ENCODE measurements at places on chromosomes 11 and 22.

DNA sequence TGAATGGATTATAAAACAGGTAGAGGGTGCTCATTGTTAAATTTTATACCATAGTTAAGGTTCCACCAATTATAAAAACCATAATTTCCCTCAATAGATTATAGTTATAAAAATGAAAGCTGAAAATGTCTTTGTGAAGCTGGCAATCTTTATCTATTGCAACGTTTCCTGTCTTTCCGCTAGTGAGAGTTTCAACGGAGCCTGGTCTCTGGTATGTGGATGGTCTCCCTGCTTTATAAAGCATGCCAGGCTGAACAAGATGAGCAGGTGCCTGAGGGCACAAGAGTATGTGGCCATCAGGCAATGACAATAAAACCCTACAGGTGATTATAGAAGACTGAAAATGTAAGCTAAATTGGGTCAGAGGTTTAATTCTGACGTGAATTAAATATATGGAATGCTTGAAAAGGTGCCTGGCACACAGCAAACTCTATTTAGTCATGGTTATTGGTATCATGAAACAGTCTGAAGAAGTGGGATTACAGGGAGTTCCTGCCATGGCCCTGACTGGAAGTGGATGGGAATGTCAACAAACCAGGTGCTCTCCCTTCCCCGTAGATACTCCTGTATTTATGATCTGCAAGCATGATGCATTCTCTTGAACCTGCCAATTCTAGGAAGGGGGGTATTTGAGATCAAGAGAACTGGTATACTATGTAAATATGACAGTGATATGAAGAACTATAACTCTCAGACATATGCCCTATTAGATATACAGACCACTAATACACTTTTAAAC lies 115.7 kb downstream of the ENTHD1 start:
- DNase-seq: peak; percentile 13

DNA sequence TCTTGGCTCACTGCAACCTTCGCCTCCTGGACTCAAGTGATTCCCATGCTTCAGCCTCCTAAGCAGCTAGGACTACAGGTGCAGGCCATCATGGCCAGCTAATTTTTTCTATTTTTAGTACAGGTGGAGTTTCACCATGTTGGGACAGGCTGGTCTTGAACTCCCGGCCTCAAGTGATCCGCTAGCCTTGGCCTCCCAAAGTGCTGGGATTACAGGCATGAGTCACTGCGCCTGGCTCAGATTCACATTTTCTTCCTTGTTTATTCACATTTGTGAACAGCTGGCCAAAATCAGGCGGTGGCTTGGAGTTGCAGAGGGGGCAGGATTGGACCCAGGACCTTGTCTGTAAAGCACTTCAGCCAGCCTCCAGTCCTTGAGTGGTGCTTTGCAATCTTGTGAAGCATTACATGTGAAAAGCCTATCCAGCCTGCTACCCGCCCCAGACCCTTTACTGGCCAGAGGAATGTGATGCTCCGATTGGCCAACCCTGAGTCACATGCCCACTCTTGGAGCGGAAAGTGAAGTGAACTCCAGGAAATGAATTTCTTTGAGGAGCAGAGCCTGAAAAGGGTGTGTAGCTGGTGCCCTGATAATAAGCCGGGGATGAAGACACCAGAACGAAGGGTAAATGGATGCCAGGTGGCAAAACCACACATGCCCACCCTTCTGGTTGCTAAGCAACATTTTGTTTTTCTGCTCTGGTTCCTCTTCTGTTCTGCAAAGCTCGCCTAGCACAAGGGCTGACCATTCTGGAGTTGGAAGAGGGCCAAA lies 62.6 kb upstream of the PTPRJ start:
- DNase-seq: peak; percentile 100

DNA sequence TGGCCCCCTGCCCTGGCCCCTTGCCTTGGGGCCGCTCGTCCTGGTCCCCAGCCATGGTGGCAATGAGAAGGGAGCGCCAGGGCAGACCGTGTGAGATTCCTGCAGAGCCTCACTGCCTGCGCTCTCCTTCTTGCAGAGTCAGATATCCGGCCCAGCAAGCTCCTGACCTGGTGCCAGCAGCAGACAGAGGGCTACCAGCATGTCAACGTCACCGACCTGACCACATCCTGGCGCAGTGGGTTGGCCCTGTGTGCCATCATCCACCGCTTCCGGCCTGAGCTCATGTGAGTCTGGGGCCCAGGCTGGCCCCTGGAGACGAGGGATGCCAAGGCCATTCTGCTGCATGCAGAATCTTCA lies 114.1 kb downstream of the MICAL2 start:
- no peak for DNase-seq

DNA sequence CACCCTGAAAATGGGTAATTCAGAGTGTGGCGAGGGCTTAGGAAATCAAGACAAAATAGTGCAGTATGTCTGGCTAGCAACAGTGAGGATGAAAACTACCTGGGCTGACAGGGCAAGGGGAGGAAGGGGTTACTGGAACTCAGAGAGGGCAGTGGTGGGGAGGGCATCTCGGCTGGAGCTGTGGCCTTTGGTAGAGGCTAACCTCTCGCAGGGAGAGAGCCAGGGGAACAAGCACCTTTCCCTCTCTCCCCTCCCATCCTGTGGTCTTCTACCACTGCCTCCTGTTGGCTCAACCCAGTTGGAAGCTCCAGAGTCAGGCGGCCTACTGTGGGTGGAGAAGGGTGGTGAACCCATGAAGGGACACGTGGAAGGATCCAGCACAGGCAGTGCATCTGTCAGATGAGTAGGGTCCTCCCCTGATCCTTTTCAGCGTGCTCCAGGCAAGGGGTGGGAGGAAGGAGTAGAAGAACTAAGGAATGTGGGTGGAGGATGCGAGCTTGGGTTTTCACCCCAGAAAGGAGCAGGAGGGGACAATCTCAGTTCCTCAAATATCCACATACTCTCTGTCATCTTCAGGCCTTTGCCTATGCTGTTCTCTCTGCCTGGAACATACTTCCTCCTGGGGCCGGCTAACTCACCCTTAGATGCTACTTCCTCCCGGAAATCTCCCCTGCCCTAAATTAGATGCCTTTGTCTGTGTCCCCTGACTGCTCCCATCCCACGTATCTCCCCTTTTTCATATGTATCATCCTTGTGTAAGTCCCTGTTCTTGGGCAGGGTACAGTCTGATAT lies 6.2 kb upstream of the KCNE3 start:
- no peak for DNase-seq

DNA sequence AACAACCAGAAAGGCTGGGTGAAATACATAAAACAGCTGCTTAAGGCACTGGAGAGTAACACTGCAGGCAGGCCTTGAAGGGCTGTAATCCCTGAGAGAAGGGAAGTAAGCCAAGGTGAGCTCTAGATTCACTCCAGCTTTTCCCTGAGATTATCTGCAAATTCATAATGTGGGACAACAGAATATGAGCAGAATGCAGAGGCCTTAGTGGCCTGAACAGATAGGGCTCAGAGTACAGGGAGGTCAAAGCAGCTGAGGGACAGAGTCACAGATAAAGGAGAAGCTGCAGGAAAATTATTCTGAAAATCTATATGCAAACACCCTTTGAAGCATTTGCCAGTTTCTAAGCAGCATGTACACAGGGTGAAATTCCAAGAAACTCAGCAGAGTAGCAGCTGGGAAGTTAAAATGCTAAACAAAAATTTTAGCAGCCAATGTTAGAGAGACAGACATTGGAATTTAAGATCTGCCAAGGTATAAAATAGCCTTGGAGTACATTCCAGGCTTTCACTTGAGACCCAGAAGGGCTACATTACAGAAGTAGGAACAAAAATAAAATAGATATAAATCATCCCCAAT lies 48.1 kb upstream of the CWF19L2 start:
- no peak for DNase-seq

GRCh38 chr11:70089631-70090030 lies 11.5 kb downstream of the ANO1 start:
- DNase-seq: no peak

DNA sequence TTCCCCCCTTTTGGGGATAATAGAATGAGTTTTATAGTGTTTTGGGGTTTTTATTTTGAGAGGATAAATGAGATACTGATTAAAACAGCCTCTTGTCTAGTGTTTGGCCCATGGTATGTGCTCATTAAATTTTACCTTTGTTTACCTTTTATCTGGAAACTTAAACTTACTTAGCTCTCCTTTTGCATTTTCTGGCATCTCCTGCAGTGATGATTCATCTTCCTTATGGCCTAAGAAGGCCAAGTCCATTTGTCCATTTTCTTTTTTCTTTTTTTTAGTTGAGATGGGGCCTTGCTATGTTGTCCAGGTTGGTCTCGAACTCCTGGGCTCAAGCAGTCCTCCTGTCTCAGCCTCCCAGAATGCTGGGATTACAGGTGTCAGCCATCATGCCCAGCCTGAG lies 156.3 kb downstream of the COMMD9 start:
- no peak for DNase-seq

DNA sequence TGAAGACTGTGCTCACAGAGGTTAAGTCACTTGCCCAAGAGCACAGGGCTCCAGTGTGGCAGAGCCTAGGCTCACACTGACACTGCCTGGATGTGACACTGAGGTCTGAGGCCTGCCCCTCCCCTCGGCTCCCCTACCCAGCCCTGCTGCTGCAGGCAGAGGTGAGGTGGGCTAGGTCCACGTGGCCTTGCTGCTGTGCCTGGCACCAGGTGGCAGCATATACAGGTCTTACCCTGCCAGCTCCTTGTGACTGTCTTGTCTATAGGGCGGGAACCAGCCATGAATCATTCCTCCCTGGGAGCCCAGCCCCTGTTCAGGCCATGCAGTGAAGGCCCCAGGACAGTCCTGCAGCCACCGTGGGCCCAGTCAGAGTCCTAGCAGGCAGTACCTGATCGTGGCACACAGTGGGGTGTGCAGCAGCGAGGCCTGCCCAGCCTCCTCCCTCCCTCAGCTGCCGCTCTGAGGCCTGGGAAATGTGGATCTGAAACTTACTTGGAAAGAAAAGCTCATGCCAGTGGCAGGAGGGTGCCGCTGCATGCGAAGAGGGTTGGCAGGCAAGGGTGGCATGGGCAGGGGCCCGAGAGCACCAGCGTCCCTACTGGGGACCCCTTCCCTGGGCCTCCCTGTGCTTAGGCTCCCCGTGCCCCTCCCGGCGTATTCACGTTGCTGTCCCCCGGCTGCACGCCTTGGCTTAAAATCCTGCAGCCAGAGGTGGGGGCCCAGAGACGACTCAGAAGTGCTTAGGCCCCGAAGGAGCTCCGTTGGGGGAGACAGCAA lies 1.2 kb upstream of the CERK start:
- no peak for DNase-seq

DNA sequence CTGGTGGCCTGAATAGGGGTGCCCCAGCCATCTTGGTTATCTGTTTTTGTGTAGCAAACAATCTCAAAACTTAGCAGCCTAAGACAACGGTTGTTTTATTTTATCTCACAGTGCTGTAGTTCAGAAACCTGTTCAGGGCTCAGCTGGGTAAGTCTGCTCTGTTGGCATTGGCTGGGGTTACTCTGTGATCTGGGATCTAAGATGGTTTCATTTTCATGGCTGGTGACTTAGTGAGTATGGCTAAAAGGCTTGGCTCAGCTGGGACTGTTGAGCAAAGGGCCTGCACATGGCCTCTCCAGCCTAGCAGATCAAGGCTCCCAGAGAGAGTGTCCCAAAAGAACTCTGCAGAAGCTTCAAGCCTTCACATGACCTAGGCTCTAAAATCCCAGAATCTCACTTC lies 60.8 kb upstream of the POU2AF1 start:
- no peak for DNase-seq

DNA sequence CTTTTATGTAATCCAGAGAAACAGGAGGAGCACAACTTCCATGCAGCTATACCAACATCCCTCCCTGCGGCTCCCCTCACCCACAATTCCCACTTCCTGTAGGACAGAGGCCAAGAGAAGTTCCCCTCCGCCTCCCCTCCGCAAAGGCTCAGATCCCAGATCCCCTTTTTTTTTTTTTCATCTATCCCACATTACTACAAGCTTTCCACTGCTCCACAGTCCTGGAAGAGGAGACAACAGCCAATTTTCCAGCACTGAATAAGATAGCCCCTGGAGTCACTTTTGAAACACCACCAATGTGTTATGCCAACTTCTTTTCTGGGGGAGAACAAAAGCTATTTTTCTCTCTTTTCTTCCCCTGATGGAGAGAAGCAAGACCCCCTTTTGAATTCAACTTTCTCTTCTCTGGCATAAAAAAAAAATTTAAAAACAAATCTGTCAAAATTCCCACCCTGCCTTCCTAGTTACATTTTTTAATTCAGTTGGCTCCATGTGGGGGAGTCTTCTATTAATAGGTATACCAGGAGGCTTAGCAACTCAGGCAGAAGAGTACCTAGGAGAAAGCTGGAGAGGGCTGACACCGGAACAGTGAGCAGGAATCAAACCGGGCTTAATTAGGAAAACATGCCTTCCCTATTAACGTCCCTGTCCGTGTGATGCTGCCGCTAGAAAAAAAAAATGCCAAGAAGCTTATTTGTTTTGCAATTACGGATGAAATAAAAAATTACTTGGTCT lies 543.4 kb downstream of the BUD13 start:
- DNase-seq: no peak

GRCh38 chr22:29758068-29758622 lies 8.7 kb downstream of the ZMAT5 start:
- DNase-seq: no peak

DNA sequence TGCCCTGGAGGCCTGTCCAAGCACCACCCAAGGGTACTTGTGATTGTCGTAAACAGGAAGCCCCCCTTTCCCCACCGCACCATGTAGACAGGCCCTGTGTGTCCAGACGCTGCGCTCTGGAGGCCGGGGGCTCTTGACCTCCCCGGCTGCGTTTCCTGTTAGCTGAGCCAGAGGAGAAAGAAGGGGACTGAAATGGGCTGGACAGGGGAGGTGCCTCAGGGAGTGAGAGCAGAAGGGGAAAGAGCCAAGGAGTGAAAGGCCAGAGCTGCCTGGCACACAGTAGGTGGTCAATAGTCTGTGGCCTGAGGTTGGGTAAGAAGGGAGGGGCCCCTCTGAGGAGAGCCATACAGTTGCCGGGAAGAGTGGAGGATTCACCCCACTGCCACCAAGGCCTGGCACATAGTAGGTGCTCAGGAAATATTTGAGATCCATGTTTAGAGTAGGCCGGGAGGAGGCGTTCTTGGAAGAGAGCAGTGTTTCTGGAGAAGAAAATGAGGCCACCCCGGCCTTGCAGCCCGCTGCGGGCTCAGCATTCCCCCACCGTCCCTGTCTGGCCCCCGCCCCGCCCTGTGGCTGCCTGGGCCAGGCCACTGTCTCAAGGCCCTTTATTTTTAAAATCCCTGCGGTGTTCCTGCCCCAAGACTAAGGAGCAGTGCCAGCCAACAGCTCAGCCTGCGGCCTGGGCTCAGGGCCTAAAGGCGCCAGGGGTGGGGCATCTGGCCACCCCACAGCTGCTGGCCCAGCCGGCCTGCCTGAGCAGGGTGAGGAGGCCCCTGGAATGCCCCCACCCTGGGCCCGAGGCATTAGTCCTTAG lies 13.6 kb upstream of the CDC42EP1 start:
- DNase-seq: no peak

GRCh38 chr11:35548925-35549561 lies 23.6 kb upstream of the PAMR1 start:
- no peak for DNase-seq

GRCh38 chr11:19673924-19674729 lies 38.5 kb upstream of the NAV2 start:
- peak; percentile 97 for DNase-seq

DNA sequence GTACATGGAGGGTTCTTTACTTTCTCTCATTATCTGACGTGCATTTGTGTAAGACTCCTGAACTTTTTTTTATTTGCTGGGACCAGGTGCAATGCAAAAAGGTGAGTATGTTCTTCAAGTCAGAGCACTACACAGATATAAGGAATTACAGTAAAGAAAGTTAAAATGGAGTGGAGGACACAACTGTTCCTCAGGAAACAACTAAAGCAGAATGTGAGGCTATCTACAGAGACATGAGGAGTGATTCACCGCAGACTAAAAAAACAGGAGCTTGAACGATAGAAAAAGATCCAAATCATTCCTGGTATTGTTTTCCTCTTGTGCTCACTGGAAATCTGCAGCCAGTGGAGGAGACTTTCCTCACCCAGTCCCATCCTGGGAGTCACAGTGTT lies 106.2 kb downstream of the ABTB2 start:
- no peak for DNase-seq

Measured in DMS79 treated with DMSO at 0.1 percent for 48 hours (cell line).